NCI-H226 (cell line): ENCODE measurements at places on chromosomes 4 and X.

DNA sequence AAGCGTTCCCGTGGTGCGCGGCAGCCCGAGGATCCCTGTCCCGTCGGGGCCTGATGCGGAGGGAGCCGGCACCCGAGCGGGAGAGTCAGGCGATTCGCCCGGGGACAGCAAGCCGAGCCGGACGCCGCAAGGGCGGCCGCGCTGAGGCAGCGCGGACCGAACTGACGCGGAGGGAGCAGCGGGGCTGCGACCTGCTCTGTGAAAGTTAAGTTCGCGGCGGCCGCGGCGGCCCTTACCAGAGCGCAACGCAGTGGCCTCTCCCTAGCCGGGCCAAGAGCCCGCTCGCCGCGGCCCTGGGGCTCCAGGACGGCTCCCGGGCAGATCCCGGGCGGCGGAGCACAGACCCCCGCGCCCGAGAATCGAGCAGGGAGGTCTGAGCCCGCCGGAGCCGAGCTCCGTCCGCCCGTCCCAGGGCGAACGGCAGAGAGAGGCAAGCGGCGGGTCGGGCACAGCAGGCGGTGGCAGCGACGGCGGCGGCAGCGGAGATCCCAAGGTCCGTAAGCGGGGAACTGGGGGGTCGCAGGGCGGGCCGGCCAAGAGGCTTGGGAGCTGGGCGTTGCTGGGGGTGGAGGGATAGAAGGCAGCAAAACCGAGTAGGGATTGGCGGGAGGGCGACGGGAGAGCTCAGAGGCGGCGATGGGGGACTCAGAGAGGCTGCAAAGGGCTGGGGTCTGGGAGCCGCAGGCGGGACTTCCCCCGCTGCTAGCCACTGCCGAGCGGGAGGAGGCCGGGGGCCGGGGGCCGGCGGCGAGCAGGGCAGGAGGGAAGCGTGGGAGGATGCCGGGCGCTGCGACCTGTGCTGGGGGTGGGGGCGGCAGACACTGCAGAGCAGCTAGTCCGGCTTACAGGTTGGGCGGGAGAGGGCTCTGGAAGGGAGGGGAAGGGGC is 1.0 kb downstream of the GPR50 start:
- no peak for DNase-seq

GRCh38 chr4:143302536-143302935 is 34.1 kb upstream of the GAB1 start:
- no peak for DNase-seq

GRCh38 chrX:11555759-11556158 is 110.0 kb downstream of the ARHGAP6 start:
- peak; percentile 52 for DNase-seq

DNA sequence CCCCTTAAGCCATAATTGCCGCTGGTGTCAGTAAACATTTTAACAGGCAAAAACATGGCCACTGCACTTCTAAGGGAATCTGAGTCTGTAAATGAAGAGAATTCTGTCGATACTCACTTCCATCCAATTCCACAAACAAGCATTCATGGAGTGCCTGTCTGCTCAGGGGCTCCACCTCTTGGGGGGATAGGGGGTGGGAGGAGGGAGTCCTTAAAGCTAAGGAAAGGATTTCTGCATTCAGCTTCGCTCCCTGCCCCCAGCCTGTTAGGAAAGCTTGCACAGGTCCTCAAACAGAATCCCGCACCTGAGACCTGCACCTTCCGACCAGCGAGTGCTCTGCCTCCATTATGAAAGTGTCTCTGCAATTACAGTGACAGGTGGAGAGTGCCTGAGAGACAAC is 130.2 kb upstream of the KIT start:
- DNase-seq = no peak

DNA sequence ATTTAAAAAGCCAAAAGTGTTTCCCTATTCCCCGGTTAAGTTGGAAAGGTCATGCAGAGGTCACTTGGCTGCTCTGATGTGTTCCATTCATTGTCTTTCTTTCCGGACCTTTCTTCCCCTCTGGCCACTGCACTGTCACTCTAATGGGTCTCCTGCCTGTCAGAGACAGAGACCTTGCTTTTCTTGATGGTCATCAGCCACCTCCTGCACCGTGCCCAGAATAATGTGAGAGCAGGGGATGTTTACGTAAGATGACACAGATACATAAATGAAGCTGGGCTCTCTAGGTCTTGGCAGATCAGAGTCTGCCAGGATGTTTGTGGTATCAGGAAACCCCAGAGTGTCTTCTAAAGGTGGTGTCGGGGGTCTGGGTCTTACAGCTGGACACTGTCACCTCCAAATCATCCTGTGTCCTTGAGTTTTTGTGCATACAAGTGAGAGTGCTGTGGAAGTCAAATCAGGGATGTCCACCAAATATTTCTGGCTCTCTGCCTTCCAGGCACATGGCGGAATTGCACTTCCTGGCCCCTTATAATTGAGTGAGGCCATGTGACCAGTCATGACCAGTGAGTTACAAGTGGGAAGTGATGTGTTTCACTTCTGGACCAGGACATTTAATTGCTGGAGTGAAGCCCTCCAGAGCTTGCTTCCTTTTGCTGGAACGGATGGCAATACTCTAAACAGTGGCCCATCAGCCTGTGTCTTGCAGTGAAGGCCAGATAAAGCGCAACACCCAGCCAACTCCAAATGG is 130.6 kb upstream of the ATP6AP2 start:
- DNase-seq = no peak

GRCh38 chr4:146959692-146960091 is 14.0 kb upstream of the TTC29 start:
- DNase-seq = peak; percentile 15

- DNase-seq = no peak
Measured at GRCh38 chrX:132957211-132958090, 978 bp downstream of the HS6ST2 start.

DNA sequence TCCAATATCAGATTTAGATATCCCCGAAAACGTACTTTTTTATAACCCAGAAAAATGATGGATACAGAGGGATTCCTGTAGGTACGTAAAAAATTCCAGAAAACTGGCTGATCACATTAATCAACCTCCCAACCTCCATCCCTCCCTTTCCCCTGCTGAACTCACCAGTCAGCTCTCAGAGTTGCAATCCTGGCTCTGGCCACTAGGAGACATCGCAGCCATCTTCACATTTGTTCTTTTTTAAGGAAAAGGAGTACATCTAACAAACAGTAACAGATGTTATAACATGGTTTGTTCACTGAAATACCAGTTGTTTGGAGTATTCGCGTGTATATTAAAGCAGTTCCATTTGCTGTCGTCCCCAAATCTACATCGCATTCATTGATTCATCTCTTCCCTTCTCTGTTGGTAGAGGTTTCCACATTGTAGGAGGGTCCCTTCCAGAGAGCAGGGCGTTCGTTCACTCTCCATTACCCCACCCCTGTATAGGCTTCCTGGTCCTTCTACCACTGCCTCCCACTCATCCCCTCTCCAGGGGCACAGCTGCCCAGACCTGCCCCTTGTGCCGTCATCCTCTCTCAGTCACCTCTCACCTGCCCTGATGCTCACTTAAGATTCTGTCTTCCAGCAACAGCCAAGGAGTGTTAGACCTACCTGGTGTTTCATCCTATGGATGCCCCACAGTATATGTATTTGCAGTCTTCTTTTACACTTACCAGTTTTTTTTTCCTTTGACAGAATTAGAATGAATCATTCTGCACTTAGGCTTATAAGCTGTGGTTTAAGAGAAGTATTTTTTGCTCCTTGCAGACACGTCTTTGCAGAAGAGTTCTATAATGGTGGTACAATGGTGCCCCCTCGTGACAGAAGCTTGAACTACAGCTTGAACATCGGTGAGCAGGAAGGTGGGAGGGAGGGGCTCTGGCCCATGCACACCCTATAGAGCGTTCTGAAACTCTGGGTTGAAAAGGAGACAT is 36.8 kb upstream of the RAB40AL start:
- peak; percentile 15 for DNase-seq

DNA sequence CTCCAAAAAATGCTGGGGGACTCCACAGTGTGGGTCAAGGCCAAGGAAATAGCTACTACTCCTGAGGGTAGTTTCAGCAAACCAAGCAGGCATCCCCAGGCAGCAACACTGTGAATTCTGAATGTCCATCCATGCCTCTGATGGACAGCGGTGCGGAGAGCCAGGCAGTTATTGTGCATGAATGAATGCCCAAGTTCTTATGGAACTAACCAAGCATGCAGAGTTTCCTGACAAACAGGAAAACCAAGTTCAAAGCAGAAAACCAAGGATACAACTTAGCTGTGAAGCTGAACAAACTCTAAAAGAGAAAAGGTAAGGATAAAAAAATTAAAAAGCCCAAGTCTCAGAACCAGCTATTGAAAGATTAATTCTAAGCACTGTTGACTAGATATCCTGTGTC is 642.6 kb upstream of the HS3ST1 start:
- no peak for DNase-seq

- DNase-seq = peak; percentile 11
Measured at GRCh38 chrX:46758163-46758955, 559 bp downstream of the SLC9A7 start.

DNA sequence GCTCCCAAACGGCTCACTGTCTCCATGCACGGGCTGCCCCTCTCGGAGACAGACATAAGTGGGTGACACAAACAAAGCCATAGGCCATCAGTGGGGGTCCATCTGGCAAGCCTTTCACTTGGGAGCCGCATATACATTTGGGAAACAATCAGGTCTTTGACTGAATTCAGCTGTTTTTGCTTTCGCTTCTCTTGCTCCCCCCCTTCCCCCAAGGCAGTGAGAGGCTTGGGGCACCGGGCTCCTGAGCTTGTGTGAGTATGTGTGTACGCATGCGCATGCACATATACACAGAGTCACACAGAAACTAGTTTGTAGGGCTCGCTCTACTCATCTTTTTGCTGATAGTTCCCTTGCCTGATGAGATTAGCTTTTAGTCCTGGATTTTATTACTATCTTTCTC is 284.4 kb downstream of the AFF2 start:
- DNase-seq = no peak

- peak; percentile 60 for DNase-seq
Measured at GRCh38 chr4:164613792-164614191, 140.1 kb upstream of the SMIM31 start.

GRCh38 chr4:109921384-109921808 is 8.7 kb downstream of the EGF start:
- peak; percentile 87 for DNase-seq

- peak; percentile 37 for DNase-seq
Measured at GRCh38 chr4:150821641-150822040, 193.4 kb downstream of the LRBA start.

DNA sequence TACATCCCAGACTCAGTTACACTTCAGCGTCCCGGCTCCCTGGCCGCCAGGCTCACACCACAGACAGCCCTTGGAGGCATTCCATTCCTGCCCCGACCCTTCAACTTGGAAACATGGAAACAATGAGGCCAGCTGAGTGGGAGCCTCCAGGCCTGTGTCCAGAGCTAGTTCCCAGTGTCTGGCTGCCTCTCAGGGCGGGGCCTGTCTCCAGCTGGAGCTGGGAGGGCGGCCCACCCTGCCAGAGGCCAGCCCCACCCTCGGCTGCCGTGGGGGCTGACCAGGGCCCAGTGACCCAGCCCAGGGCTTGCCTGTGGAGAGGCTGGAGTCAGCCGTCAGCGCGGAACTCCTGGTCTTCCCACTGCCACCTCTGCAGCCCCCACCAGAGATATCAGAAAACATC is 37.4 kb upstream of the SPON2 start:
- DNase-seq = no peak

DNA sequence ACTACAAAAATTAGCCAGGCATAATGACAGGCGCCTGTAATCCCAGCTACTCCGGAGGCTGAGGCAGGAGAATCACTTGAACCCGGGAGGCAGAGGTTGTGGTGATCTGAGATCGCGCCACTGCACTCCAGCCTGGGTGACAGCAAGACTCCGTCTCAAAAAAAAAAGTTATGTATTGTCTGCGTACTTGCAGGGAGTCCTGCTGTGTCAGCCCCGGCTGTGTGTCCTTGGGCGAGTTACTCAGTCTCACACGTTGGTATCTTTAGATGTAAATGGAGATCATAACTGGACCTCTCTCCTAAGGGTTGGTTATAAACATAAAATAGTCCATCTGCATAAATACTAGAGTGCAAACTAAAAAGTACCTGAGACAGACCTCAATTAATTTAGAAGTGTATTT is 22.7 kb upstream of the TBC1D14 start:
- DNase-seq = no peak

DNA sequence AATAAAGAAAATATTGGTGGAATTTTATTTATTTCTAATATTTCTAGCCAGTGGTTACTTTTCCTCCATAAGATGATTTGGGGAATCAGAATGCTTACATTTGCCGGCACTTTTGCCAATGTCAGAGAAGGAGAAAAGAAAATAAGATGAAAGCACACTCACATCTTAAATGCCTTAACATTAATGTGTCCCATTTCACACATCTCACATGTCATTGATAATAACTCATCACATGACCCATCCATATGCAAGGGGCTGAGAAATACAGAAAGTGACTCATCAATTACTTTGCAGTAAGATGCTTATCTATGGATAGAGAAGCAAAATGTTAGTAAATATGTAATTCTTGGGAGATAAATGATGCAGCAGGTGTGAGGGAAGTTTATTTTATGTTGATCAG is 1531.0 kb downstream of the PCDH7 start:
- DNase-seq = no peak

GRCh38 chr4:138643827-138644226 is 371.8 kb upstream of the NOCT start:
- no peak for DNase-seq

DNA sequence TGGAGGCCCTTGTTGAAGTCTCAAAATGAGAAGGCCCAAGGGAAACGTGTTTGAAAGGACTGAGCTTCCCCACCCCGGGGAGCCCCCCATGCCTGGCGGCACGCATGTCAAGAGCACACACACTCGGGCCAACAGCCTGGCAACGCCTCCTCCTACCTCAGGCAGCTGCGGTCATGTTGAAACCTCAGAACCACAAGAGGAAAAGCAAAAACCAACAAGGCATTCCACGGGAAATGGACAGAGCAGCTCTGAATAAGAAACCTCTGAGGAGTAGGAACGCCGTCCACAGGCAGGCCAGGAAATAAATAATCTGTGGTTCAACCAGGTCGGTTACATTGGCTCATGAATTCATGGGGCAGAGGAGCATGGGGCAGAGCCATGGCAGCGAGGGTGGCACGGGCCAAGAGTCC is 95.7 kb upstream of the AFAP1 start:
- no peak for DNase-seq

DNA sequence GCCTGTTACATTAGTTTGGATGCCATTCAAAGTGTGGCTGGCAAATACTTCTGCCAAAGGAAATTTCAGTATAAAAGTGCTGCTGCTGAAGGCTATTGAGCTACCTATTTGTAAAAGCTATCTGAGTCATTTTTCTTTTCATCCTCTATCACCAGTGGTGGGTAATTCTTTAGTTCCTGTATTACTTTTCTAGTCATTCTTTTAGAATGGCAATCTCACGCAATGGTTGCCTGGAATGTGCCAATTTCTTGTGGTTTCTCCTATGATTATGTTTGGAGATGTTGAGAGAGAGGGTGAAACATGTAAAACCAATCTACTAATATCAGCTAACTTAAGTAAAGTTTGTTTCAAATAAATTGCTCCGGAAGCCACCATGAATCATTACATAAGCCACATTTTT is 685.0 kb downstream of the RAPGEF2 start:
- no peak for DNase-seq

DNA sequence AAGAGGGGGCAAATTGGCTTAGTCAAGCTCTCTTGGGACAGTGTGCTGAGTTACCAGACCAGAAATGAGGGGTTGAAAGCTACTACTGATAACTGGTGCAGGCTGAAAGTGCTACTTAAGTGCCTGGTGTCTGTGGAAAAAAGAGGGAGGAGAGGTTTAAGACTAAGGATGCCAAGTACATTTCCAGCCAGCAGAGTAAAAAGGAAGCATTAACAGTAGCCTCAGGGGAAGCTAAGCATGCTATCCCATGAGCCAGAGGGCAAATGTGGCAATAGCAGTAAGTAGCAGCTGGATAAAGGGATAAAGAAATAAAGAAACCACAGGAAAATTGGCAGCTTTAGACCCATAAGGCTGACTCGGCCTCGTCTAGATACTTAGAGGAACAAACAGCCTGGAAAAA is 196.3 kb upstream of the MAB21L2 start:
- DNase-seq = peak; percentile 92
